ENCODE measurements at places on chromosomes 3 and 15. TPM values are rescaled to one million over a fixed set of nuclear protein-coding genes. Genes with fewer than 3 reads are reported as not detected.

- no peak for DNase-seq
Measured at GRCh38 chr15:70835415-70835814, 18.5 kb downstream of the LARP6 start.

DNA sequence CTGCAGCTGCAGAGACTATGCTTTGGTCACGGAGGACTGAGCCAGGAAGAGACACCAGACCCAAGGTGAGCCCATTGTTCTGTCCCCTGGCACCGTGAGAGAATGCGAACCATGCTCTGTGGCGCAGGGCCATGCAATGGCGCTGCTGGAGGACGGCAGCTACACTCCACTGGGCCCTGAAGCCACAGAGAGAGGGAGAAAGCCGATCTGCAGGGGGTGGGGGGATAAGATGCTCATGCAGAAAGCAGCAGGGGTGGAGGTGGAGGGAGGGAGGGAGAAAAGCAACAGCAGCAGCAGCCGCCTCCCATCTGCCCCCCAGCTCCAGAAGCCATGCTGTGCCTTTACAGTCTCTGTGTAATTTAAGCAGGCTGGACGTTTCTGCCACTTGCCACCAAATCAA, 5.3 kb downstream of the BDH1 start:
- DNase-seq, result no peak

DNA sequence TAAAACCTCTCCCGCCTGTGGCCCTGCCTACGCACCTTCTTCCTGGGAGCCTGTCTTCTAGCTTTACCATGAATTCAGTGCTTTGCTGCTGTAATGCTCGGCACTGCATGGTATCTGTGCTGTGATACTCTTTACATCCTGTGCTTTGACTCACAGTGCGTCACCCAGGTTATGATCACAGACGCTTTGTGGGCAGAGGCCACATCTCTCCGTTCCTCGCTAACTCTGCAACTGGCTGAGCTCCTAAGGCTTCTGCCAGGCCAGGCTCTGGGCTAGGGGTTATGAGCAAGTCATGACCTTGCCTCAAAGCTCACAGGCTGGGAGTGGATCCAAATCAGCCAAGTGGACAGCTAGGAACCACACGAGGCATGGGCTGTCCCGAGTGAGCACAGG, 23.2 kb downstream of the SPTBN5 start:
- no peak for DNase-seq

- DNase-seq, result no peak
Measured at GRCh38 chr3:116267116-116267515, 178.2 kb downstream of the LSAMP start.

The MRAS gene
- 0.45 TPM for polyA plus RNA-seq

Measured in small intestine (tissue), 16 donors.